ENCODE measurements at places on chromosomes 7 and 10.

DNA sequence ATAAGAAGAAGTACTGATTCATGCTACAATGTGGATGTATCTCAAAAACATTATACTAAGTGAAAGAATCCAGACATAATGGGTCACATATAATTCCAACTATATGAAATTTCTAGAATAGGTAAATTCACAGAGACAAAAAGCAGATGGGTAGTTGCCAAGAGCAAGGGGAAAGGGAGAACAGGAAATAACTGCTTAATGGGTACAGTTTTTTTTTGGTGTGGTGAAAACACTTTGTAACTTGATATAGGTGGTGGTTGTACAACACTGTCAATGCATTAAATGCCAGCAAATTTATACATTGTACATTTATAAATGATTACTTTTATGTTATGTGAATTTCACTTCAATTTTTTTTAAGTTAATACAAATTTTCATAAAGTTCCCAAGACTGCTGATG lies 19.4 kb upstream of the LRRN3 start:
- DNase-seq, result no peak

DNA sequence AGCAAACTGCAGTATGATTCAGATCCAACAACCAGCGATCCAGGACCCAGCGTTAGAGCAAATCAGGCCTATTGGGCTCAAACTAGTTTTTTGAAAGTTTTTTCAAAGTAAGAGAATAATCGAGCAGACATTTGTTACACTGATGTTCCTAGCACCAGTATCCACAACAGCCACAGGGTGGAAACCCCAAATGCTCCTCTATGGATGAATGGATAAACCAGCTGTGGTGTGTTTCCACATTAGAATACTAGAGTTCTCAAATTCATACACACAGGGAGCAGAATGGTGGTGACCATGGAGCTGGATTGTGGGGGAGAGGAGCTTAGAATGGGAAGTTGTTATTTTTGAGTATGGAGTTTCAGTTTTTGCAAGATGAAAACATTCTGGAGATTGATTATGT lies 60.7 kb downstream of the PDIA4 start:
- DNase-seq, result no peak

GRCh38 chr10:72667207-72667864 lies 24.6 kb upstream of the MCU start:
- no peak for DNase-seq

- DNase-seq, result no peak
These were observed 153.0 kb downstream of the ATE1 start for GRCh38 chr10:121774813-121775212.

DNA sequence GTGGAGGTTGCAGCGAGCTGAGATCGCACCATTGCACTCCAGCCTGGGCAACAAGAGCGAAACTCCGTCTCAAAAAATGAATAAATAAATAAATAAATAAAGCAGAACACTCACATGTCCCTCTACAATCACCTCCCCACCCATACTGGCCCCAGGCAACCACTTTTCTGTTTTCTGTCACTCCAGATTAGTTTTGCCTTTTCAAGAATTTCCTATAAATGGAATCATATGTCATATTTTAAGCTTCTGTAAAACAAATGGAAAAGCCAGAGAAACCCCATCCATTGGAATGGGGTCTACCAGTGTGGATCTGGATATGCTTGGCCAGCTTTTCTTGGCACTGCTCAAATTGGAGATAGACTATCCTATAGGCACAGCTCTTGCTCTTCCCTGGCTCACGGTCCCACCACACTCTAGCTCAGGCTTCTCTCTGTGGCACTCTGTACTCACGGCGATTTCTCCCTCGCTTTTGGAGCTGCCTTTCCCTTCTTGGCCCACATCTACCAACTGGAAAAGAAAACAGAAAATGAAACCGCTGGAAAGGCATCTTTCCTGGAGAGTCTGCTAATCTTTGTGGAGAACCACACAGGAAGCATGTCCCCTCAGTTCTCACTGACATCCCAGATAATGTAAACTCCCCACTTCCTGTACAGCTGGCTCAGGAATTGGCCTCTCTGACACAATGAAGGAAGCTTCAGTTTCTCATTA lies 210.1 kb downstream of the JCAD start:
- DNase-seq, result no peak

- DNase-seq, result no peak
These were observed 851 bp upstream of the GOT1 start for GRCh38 chr10:99431190-99431760.

DNA sequence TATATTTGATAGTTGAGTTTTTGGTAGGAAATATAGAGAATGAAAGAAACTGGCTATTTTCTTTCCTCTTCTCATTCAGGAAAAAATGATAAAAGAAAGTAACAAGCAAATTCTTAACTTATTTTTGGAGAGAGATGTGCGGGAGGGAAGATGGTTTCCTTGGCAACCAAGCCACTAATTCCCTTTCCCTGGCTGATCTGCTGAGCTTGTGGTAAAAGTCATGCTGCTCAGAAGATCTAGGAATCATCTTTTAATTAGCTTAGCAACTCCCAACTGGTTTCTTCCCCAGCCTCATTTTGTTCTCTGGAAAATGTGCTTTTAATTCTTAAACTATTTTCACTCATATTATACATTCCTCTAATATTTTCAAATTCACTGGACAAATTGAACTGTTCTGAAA lies 11.8 kb downstream of the UROS start:
- DNase-seq, result no peak
